Stimulated activated CD8-positive, alpha-beta memory T cell treated with anti-CD3 and anti-CD28 coated beads, Interleukin-4, amount 100 ng/mL, for 1 hour (primary cell): ENCODE measurements at places on chromosomes 13 and 19.

DNA sequence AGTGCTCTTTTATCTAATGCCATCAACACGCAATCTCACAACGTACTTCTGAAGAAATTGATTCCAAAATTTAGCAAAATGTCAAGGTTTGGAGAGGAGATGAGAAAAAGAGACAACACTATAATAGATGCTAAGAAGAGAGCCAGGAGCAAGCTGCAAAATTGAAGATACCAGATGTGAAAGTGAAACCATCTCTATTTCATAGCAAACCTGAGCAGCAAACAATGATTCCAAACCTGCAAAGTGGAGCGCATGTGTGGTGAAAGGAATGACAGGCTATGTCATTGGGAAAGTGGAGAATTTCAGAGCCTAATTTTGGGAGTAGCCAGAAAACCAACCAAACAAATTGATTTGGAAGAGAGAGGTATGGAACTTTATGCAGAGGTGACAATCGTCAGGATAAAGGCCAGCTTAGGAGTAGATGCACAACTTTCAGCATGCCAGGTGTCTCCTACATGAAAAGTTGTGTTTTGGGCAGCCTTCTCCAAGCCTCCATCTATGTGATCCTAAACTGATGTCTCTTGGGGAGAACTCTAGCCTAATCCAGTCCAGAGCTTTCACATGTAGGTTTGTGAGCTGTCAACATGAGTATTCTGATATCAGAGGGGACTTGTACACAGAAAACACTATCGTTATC lies 158.4 kb upstream of the FNDC3A start:
- no peak for DNase-seq

- DNase-seq = peak; percentile 86
Observed at GRCh38 chr19:39409208-39410016, 2.8 kb downstream of the ZFP36 start.

DNA sequence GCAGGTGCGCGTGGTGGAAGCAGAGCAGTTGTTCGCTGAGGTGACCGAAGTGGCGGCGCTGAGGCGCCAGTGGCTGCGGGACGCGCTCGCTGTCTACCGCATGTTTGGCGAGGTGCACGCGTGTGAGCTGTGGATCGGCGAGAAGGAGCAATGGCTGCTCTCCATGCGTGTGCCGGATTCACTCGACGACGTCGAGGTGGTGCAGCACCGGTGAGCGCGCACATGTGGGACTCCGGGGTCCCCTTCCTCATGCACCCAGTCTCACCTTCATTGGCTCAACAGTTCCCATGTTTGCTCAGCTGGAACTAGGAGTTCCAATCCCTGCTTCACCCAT lies 46.5 kb downstream of the SPTBN4 start:
- no peak for DNase-seq

- DNase-seq = no peak
Observed at GRCh38 chr13:80341756-80342370, 937 bp upstream of the SPRY2 start.

DNA sequence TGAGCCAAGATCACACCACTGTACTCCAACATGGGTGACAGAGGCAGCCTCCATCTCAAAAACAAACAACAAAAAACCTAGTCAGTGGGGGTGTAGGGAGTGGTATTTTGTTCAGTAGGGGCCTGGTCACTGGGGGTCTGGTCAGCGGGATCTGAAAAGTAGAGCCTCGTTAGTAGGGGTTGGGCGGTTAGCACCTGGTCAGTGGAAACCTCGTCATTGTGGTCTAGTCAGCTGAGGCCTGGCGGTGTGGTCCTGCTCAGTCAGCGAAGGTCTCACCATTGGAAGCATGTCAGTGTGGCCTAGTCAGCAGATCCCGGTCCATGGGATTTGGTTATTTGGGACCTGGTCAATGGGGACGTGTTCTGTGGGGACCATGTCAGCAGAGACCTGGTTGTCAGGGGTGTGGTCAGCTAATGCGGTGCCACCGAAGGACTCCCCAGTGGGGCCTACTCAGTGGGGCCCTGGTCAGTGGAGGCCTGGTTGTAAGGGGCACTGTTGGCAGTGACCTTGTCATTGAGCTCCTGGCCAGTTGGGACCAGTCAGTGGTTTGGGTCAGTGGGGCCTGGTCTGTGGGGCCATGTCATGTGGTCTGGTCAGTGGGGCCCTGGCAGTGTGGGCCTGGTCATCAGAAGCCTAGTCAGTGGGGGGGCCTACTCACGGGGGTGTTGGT lies 63.0 kb upstream of the TPM4 start:
- no peak for DNase-seq

GRCh38 chr19:4518345-4519171 lies at the start of gene PLIN4:
Gene PLIN4, minus strand, starts transcription at chr19:4518486. Its CDS starts 214 bp downstream, at chr19:4518272.
- DNase-seq = no peak

DNA sequence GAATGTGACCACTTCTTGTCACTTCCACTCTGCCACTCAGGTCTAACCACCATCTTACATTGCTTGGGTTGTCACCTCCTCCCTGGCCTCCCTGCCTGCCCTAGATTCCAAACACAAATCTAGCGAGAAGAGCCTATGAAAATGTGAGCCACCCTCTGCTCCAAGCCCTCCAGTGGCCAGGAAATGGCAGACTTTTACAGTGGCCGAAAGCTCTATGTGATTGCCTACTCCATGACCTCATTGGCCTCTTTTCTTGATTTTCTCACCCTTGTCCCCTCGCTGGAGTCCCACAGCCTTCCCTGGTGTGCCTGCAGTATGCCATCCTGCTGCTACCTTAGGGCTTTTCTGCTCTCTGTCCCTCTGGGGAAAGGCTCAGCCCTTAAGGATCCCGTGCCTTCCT lies 84.2 kb downstream of the LRCH1 start:
- no peak for DNase-seq

DNA sequence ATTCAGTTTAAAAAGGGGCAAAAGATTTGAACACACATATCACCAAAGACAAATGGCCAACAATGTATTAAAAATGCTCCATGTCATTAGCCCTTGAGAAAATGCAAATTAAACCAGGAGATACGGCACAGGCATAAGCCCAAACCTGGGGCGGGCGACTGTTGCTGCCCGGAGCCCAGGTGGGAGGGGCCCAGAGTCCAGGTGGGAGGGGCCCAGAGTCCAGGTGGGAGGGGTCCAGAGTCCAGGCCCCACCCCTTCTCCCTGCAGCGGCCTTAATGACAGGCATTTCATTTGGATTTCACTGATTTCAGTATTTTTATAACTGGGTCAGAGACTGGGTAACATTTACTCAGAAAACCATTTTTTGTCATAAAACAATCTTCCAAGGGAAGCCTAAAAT lies 78.2 kb downstream of the RASA3 start:
- DNase-seq = no peak

DNA sequence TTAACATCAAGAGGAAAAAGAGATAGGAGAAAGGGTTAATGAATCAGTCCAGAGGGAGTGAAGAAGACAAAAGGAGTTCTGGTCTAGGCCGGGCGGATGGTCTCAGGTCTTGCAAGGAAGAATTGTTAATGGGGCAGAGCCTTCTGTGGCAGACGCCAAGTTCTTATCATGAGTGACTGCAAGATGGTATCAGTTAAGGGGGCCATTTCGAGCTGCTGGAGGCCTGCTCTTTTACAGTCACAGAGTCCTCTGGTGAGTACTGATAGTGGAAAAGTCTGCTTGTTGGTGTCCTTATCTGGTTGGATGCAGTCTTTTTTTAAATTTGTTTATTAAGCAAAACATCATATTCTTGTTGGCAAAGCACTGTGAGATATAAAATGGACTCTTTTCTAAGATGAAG lies 590.9 kb upstream of the SGCG start:
- DNase-seq = no peak

- DNase-seq = no peak
Observed at GRCh38 chr19:8573316-8573715, 3.9 kb downstream of the MYO1F start.

DNA sequence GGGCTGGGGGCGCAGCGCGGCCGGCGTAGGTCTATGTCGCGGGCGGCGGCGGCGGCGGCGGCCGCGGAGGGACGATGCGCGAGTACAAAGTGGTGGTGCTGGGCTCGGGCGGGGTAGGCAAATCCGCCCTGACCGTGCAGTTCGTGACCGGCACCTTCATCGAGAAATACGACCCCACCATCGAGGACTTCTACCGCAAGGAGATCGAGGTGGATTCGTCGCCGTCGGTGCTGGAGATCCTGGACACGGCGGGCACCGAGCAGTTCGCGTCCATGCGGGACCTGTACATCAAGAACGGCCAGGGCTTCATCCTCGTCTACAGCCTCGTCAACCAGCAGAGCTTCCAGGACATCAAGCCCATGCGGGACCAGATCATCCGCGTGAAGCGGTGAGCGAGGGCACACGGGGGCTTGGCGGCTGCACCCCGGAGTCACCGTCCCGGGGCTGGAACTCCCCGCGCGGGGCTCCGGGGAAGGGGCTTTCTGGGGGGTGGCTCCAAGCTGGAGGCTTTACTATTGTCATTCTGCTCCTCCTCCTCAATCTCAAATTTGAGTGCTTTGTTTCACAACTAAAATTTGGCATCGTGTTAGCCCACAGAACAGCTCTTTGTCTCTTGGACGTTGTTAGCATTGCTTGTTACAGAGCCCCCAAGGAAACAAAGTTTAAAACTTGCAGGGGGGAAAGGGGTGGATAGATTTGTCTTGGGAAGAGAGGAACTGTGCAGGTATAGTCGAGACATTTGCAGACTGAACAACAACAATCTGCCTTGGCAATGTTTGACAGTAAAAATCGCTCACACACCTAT lies 630 bp downstream of the RAP2A start:
- no peak for DNase-seq

- DNase-seq = no peak
Observed at GRCh38 chr13:69683921-69684686, 423.5 kb upstream of the ATXN8OS start.

- DNase-seq = peak; percentile 94
Observed at GRCh38 chr13:25286969-25287961, at the start of gene MTMR6. Gene MTMR6, minus strand, starts transcription at chr13:25287488. Its CDS starts 241 bp downstream, at chr13:25287247.

DNA sequence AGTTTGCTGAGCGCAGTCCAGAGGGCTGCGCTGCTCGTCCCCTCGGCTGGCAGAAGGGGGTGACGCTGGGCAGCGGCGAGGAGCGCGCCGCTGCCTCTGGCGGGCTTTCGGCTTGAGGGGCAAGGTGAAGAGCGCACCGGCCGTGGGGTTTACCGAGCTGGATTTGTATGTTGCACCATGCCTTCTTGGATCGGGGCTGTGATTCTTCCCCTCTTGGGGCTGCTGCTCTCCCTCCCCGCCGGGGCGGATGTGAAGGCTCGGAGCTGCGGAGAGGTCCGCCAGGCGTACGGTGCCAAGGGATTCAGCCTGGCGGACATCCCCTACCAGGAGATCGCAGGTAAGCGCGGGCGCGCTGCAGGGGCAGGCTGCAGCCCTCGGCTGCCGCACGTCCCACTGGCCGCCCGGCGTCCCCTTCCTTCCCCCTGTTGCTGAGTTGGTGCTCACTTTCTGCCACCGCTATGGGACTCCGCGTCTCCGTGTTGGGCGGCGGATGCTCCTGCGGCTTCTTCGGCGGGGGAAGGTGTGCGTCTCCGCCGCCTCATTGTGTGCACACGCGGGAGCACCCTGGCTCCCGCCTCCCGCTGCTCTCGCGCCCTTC lies 772 bp downstream of the GPC6 start:
- no peak for DNase-seq

DNA sequence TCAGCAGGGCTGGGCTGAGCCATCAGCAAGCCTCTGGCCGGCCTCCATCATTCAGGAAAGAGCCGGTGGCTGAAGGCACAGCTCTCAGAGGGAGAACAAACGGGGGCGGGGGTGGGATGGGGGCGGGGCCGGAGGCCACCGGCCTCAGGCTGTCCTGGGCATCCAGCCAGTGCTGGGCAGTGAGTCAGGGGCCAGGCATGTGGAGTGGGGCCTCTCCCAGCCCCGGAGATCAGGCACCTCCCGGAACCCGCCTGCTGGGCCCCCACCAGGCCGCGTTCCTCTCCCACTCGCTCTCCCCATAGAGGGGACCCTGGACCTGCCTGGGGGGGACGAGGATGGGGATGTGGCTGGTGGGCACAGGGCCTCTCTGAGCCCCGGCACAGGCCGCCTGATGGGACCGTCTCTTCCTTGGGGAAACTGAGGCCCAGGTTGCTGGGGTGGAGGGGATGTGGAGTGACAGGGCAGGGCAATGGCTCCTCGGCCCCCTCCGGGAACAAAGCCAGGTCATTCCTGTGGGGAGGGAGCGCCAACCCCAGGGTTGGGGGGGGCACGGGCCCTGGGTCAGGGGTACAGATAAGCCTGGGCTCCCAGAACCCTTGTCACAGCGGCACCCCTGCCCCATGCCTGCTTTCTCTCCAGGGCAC lies 12.9 kb downstream of the SPC24 start:
- DNase-seq = no peak

GRCh38 chr13:46288570-46289259 lies 77.0 kb downstream of the LRRC63 start:
- DNase-seq = no peak

DNA sequence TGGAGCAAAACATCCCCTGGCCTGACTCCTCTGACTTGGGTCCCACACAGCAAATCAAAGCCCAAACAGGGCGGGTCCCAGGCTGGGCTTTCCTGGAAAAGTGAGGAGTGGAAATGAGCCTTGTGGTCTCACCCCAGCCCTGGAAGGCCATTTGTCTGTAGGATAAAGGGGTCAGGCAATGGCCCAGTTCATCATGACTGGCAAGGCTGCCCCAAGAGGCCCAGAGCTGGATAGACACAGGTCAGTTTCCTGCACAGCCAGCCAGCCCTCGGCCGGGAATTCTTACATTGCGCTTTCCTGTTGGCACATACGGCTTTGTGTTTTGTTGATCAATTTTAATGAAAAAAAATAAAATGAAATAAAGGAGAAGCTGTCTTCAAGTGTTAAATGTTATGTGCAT lies 174.3 kb downstream of the TSHZ3 start:
- DNase-seq = no peak

DNA sequence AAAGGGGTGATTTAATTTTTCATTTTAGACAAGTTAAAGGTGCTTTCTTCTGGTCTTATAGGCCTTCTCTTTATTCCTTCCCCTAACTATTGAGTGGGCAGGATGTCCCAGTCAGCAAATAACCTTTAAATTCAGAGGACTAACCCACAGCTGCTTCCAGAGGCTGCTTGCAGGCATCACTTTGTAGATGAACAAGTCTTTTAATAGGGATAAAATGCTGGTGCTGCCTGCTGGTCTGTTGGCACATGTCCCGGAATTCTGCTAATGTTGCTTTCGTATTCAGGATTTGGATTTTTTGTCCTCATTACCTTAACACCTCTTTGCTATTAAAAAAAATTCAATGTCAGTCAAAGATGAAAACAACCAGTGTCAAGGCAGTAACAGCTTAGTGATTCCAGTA lies 132.7 kb upstream of the KL start:
- DNase-seq = no peak

DNA sequence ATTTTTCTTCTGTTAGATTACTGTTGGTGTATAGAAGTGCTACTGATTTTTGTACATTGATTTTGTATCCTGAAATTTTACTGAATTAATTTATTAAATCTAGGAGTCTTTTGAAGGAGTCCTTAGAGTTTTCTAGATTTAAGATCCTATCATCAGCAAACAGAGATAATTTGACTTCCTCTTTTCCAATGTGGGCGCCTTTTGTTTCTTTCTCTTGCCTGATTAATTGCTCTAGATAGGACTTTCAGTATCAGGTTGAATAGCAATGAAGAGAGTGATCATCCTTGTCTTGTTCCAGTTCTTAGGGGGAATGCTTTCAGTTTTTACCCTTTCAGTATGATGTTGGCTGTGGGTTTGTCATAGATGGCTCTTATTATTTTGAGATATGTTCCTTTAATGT lies 5.6 kb upstream of the CD33 start:
- no peak for DNase-seq
